ENCODE measurements at places on chromosomes 6 and 20.

- peak; percentile 74 for DNase-seq
Measured at GRCh38 chr6:19879663-19880062, 42.5 kb downstream of the ID4 start.

GRCh38 chr6:111852725-111853124, 20.5 kb downstream of the FYN start:
- DNase-seq = no peak

DNA sequence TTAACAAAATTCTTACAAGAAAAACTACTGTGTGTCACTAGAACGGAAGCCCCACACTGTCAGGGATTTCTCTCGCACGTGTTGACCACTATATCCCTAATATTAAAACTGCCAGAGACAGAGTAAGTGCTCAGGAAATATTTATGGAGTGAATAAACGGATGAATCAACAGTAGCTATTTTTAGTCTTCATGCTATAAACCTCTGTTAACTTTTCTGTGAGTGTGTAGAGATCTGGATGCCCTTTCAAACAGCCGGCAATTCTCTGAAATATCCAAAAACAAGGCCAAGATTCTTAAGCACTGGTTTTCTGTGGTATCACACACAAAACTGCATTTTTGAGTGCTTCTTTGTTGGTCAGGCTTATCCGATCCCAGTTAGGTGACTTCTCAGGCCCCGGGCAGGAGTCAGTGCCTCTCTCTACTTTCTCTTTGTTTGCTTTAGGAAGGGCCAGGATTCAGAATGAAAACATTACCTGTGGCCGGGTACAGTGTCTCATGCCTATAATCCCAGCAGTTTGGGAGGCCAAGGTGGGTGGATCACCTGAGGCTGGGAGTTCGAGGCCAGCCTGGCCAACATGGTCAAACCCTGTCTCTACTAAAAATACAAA, 15.7 kb downstream of the ATP9A start:
- DNase-seq = peak; percentile 72

DNA sequence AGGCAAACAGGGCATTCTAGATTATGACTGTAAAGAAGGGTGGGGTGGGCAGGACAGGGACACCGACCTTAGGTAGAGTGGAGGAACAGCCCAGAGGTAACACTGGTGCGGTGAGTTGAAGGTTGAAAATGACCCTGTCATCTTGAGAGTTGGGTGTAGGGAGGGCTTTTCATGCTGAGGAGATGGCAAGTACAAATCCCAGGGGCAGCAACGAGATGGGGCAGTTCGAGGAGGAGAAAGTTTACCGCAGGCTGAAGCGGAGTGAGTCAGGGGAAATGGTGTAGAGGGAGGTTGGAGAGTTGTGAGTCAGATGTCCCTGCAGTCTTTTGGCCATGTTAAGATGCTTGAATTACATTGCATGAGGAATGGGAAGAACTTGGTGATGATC, 101.1 kb downstream of the HIVEP1 start:
- no peak for DNase-seq

- no peak for DNase-seq
Measured at GRCh38 chr6:66605971-66606370, 898.9 kb upstream of the EYS start.

DNA sequence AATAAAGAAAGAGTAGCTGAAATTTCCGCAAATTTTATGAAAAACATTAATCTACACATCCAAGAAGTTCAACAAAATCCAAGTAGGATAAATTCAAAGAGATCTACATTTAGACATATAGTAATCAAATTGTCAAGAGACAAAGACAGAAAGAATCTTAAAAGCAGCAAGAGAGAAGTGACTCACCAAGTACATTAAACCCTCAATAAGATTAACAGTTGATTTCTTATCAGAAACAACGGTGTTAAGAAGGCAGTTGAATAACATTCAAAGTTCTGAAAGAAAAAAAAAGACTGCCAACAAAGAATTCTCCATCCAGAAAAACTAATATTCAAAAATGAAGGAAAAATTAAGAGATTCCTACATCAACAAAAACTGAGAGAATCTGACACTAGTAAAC, 19.2 kb downstream of the BPIFA1 start:
- no peak for DNase-seq

Measured in thyroid gland (tissue), 4 donors.